Fibroblast of lung (primary cell): ENCODE measurements at places on chromosomes 13 and 19. TPM values are rescaled to one million over a fixed set of nuclear protein-coding genes. Genes with fewer than 3 reads are reported as not detected.

FXYD1 gene
- 4.5 and 11.3 TPM in 2 replicates for total RNA-seq

C19orf18 gene
- total RNA-seq: 0.26 and 0.83 TPM in 2 replicates

PLK5 gene
- not detected in 2 replicates for total RNA-seq

KDELR1 gene
- 42.4 and 59.0 TPM in 2 replicates for total RNA-seq

SBSN gene
- total RNA-seq: 4.1 and 9.0 TPM in 2 replicates

PBX4 gene
- 1.5 and 1.7 TPM in 2 replicates for total RNA-seq

KLK14 gene
- not detected in 2 replicates for total RNA-seq

CYP2A6 gene
- not detected in 2 replicates for total RNA-seq

ADM5 gene
- 0.26 and 0.33 TPM in 2 replicates for total RNA-seq

CXCL17 gene
- not detected in 2 replicates for total RNA-seq
